Mammary epithelial cell (primary cell): ENCODE measurements at places on chromosomes 3 and 15. TPM values are rescaled to one million over a fixed set of nuclear protein-coding genes. Genes with fewer than 3 reads are reported as not detected.

DNA sequence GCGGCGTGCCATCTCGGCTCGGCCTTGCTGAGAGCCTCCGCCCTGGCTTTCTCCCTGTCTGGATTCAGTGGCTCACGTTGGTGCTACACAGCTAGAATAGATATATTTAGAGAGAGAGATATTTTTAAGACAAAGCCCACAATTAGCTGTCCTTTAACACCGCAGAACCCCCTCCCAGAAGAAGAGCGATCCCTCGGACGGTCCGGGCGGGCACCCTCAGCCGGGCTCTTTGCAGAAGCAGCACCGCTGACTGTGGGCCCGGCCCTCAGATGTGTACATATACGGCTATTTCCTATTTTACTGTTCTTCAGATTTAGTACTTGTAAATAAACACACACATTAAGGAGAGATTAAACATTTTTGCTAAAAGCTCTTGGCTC lies 54.1 kb downstream of the PLXNA1 start:
- DNase-seq = no peak

DNA sequence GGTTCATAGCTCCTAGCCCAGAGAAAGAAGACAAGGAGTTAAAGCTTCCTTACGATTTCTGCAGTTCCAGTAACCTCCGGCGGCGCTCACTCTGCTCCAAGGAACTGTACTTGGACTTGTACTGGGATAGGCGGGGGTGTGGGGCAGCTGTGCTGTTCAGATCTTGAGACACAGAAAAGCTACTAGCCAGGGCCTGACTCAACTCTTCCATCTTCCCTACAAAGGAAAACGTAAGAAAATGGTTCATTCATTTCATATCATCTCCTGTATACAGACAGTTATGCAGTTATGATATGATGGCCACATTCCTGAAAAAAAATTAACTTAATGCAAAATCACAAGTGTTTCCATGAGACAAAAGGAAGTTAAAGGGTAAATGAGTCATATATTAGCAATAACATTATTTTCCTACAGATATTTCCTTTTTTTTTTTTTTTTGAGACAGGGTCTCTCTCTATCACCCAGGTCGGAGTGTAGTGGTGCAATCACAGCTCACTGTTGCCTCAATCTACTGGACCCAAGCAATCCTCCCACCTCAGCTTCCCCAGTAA lies 4.6 kb downstream of the SNUPN start:
- peak; percentile 78 for DNase-seq

DNA sequence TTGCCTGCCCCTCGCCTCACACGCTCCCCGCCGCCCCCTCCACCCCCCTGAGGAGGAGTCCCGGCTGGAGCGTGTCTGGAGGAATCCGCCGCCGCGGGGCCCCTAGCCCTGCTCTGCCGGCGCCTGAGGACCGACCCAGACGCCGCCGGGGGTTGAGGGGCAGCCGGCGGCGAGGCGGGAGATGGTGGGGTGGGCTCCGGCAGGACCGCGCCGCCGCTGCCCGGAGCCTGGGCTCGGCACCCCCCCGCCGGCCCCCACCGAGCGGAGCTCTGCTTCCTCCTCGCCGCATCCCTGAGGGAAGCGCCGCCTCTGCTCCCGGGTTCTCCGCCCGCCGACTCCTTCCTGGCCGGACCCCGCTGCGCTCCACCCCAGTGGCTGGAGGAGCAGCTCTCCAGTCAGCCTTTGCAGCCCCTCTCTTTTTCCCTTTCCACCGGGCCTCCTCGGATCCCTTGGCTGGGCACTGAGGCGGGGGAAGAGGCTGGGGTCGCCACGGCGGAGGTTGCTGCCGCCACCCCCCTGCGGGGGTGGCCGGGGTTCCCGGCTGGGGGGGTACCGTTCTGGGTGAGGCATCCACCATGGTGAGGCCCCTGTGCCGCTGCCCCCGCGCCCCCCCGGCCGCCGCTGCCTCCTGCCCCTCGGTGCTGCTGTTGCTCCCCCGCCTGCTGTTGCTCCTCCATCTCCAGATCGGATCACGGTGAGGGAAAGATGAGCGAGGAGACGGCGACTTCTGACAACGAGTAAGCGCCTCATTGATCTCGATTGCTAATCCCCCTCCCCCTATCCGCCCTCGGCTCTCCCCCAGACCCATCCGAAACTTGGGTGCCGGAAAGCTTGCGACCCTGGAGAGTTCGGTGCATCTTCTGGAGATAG lies at the start of gene SPRED1:
Gene SPRED1 (plus strand): TSS at position 356 of the 870 bp plus-strand sequence. CDS start 350 bp downstream, at position 706.
- peak; percentile 57 for DNase-seq

DNA sequence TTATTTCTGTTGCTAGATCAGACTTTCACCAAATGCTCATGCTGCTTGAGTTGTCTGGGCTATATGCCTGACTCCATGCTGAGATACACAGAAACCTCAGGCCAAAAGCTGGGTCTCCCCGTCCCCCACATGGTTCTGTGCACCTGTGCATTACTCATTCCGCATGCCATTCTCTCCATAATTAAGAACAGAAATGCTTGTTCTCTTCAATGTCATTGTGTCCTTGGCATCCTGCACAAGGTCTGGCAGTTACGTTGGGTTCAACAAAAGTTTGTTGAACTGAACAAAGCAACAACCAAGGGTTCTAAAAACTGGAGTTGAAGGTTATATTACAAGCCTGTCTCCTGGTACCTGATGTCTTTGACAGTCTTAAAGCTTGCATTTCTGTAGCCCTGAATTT lies 177.5 kb downstream of the FNDC3B start:
- no peak for DNase-seq

DNA sequence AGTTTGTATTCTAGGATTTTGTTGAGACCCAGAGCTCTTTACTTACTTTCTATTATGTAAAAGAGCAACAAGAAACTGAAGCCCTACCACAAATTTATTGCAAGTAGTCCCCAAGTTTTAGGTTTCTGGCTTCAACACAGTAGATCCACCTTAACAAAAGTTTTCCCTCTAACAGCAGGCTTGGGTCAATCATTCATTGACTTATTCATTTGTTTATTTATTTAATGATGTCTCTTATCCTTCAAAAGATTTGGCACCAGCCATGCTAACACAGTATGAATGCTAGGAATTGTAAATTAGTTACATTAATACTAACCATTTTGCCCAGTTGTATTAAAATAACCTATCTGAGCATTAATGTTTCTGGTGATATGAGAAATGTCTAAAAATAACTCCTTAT lies 88.6 kb downstream of the IQCH start:
- no peak for DNase-seq

DNA sequence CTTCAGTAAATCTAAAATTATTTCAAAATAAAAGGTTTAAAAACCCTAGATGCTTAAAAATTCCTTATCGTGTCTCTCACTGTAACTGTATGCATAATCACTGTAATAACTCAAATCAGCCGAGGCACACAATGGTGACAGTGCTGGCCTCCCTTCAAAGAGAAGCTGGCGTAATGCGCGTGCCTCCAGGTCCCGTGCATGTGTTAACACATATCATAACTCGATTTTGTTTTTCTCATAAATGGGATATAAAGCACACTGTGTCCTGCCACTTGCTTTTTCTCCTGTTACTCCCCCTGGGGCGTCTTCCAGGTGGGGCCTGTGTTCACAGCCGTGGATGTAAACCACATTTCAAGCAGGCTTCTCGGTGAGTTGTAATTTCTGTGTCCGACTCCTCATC lies 56.0 kb downstream of the TPRA1 start:
- DNase-seq = no peak

DNA sequence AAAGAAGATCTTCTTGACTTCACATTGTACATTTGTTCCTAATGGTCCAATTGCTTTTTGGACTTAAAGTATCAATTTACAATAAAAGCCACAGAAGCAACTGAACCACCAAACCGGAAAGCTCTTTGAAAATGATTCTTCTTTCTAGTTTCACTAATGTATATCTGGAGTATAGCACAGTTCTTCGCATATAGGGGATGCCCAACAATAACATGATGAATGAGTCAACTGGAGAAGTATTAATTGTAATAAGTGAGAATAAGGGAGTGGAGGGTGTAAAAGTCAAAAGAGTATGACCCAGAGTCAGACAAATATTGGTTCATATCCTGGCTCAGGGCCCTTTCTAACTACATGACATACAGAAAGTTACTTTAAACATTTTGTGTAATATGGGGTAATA lies 425.2 kb downstream of the ZBTB20 start:
- DNase-seq = no peak

GRCh38 chr3:154981201-154981600 lies 98.9 kb upstream of the MME start:
- DNase-seq = no peak

GOLGA8O gene
- polyA plus RNA-seq = 0.17 TPM

RAD54L2 gene
- 8.2 TPM for polyA plus RNA-seq

CNTN6 gene
- polyA plus RNA-seq = not detected

CSPG5 gene
- polyA plus RNA-seq = 0.19 TPM

MASP1 gene
- polyA plus RNA-seq = not detected

SOX14 gene
- not detected for polyA plus RNA-seq

SH2D7 gene
- polyA plus RNA-seq = not detected

TEX55 gene
- 0.05 TPM for polyA plus RNA-seq
